Dermis microvascular lymphatic vessel endothelial cell (primary cell): ENCODE measurements at places on chromosomes 11 and 22. TPM values are rescaled to one million over a fixed set of nuclear protein-coding genes. Genes with fewer than 3 reads are reported as not detected.

Gene PDE3B
- 0.13 and 0.51 TPM in 2 replicates for total RNA-seq

Gene IGLL1
- total RNA-seq: not detected in 2 replicates

Gene P4HA3
- 48.3 and 77.2 TPM in 2 replicates for total RNA-seq

Gene IGF2
- total RNA-seq: 1.9 and 22.0 TPM in 2 replicates

Gene OR52E8
- total RNA-seq: not detected in 2 replicates

Gene ADORA2A
- 2.7 and 3.0 TPM in 2 replicates for total RNA-seq

Gene OR2AG1
- not detected in 2 replicates for total RNA-seq

Gene SEC14L6
- total RNA-seq: under 0.01 and 0.13 TPM in 2 replicates

- DNase-seq: no peak
Measured at GRCh38 chr11:70655816-70656215, 257.5 kb downstream of the CTTN start.

DNA sequence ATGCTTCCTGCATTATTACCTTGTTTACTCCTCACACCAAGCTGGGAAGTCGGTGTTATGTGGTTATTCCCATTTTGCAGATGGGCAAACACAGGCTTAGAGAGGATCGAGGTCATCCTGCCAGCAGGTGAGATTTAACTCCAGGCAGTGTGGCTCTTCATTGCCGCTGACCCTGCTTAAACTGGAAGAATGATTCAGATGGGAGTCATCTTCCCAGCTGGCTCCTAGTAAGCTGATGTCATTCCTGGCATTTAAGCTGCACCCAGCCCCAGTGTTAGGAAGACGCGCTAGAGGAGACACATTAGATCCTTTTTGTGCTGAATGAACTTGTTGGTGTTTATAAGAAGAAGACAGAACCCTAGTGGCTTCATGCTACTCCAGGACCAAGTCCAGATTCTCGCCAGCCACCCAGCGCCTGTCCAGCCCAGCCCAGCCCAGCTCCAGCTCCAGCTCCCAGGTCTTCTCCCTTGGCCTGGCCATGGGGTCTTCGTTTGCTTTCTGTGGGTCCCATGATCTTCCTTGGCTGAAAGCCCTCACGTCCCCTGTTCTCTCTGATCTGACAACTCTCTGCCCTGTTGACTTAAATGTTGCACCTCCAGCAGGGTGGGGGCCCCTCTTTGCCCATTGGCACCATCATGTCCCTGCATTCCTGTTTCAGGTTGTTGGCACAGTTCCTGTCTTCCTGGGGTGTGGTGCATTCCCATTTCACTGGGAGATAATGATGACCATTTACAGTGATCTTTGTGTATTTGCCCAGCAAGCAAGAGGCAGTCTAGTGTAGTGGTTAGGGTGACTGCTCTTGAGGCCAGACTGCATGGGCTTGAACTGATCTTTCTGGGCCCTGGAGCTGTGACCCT, 13.6 kb downstream of the PARVB start:
- peak; percentile 93 for DNase-seq

DNA sequence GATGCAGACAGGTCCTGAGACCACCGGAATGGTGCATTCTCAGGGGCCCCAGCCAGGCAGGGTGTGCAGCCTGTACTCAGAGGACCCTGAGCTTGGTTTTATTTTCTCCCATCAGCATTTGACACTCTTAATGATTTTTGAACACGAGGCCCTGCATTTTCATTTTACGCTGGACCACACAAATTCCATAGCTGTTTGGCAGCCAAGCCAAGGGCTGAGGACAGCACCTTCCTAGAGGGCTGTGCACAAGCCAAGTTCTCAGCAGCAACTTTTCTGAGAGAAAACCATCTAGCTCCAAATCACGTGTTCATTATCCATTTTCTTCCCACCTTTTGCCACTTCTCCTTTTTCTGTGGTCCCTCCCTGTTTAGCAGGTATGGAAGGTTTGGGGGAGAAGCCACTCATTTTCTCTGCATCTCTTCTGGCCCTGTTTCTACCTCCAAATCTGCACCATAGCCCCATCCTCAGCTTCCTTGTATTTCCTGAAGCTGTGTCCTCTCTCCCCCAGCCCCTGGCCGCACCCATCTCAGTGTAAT, 60.4 kb downstream of the TRAF6 start:
- DNase-seq: no peak

DNA sequence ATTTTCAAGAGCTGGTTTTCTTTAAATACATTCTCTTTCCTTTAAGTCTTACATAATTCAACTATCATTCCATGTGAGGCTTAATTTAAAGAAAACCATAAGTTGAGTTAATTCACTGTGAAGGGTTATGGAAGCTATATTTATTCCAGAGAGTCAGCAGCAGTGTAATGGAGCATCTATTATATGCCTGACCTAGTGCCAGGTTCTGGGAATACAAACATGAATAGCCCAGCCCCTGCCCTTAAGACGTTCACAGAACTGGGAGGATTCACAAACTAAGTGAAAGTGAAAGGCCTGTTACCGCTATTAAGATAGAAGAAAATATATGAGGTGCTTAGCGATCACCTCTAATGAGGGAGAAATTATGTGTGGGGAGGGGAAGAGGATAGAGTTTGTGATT, 408.9 kb upstream of the CCDC90B start:
- no peak for DNase-seq

DNA sequence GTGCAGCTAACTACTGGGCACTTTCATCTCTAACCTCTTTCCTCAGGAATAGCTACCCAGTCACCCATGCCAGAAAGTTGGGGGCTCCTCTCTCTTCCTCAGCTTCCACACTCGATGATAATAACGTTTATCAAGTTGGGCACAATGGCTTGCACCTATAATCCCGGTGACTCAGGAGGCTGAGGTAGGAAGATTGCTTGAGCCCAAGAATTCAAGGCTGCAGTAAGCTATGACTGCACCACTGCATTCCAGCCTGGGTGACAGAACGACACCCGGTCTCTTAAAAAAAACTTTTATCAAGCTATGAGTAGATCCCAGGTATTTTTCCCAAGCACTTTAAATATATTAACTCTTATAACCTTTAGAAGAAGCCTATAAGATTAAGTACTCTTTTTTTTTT, 2.0 kb downstream of the SF3A1 start:
- DNase-seq: no peak

DNA sequence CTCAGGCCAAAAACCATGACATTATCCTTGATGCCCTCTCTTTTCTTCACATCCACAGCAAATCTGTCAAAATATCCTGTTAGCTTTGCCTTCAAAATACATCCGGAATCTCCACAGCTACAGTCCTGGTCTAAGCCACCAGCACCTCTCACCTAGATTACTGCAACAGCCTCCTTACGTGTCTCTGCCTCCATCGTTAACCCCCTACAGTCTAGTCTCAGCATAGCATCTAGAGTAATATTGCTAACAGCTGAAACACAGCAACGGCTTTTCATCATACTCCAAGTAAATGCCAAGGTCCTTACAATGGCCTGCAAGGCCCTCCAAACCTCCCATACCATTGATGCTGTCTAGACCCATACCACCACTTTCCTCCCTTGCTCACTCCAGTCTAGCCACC, 4.4 kb downstream of the TSG101 start:
- no peak for DNase-seq

GRCh38 chr11:113647108-113647507, 59.0 kb downstream of the TMPRSS5 start:
- DNase-seq: no peak

- DNase-seq: no peak
Measured at GRCh38 chr11:72724021-72724551, 28.1 kb downstream of the ARAP1 start.

DNA sequence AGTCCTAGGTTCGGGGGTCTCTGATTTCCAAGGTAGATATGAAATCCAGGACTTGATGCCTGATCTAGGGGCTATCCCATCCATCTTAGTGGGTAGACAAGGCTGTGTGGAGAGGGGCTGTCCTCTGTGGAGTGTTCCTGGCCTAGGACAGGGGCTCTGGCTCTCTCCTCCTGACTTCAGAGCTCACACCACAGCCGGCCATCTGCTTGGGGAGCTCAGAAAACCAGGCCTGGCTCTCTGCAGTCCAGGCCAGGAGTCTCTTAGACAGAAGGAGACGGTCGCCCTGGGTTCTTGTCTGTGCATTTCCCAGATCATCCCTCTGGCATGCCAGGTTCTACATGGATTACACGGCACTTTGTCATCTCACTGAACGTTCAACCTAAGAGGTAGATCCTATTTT, 17.9 kb downstream of the TUB start:
- DNase-seq: no peak

- no peak for DNase-seq
Measured at GRCh38 chr11:44917741-44918140, 32.9 kb downstream of the TP53I11 start.

- DNase-seq: no peak
Measured at GRCh38 chr11:64719406-64719805, 3.6 kb downstream of the NRXN2 start.

DNA sequence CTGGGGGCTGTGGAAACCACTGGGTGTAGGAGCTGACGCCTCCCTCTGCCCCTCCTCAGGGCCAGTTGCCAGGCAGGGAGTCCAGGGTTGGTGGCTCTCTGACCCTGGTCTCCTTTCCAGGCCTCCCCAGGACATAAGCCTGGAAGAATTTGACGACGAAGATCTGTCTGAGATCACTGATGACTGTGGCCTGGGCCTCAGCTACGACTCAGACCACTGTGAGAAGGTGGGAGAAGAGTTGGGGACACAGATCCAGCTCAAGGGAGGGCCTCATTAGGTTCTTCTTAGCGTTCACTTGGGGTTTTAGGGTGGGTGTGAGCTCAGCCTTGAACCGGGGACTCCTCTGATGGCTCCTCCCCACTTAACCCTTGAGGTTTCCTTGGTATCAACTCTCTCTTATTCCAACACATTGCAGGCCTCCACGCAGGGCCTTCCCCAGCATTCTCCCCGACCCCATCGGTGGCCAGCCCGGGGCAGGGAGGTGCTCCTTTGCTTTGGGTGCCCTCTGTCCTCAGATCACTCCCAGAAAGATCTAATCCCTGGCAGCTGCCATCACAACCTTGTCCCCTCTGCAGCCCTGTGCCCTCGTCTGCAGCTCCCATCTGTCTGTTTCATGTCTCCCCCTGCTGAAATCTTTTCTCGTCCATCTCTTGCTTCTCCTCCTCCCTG, 1.2 kb downstream of the MAPK8IP2 start:
- no peak for DNase-seq

GRCh38 chr22:40739721-40740120, 60.4 kb downstream of the MCHR1 start:
- DNase-seq: peak; percentile 43

DNA sequence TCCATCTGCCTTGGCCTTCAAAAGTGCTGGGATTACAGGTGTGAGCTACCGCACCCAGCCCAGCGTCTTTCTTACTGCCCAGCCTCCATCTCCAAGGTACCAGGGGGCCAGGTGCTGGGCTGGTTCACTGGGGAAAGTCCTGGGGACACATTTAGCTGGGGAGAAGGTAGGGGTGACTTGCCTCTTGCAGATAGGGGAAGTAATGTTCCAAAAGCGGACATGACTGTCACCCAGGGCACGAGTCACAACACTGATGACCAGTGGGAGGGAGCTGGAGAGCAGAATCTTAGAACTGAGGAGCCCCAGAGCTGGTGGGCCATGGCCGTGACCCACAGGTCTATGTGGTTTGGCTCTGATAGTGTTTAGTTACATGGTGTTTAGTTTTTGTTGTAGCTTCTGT, 2.4 kb upstream of the SLC15A3 start:
- no peak for DNase-seq

- no peak for DNase-seq
Measured at GRCh38 chr11:65865550-65866172, 5.4 kb downstream of the MUS81 start.

DNA sequence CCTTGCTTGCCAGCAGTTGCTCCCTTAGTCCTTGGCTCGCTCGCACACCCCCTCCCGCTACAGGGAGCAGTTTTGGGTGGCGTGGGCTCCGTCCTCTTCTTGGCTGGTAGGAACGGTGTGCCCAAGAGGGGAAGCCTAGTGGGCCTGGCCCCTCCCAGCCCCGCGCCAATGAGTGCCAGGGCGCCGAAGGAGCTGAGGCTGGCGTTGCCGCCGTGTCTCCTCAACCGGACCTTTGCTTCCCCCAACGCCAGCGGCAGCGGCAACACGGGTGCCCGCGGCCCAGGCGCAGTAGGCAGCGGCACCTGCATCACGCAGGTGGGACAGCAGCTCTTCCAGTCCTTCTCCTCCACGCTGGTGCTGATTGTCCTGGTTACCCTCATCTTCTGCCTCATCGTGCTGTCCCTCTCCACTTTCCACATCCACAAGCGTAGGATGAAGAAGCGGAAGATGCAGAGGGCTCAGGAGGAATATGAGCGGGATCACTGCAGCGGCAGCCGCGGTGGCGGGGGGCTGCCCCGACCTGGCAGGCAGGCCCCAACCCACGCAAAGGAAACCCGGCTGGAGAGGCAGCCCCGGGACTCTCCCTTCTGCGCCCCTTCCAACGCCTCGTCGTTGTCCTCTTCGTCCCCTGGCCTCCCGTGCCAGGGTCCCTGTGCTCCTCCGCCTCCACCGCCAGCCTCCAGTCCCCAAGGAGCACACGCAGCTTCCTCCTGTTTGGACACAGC, 1.6 kb downstream of the C11orf87 start:
- DNase-seq: no peak

- peak; percentile 73 for DNase-seq
Measured at GRCh38 chr11:90204832-90205646, 17.8 kb downstream of the CHORDC1 start.

DNA sequence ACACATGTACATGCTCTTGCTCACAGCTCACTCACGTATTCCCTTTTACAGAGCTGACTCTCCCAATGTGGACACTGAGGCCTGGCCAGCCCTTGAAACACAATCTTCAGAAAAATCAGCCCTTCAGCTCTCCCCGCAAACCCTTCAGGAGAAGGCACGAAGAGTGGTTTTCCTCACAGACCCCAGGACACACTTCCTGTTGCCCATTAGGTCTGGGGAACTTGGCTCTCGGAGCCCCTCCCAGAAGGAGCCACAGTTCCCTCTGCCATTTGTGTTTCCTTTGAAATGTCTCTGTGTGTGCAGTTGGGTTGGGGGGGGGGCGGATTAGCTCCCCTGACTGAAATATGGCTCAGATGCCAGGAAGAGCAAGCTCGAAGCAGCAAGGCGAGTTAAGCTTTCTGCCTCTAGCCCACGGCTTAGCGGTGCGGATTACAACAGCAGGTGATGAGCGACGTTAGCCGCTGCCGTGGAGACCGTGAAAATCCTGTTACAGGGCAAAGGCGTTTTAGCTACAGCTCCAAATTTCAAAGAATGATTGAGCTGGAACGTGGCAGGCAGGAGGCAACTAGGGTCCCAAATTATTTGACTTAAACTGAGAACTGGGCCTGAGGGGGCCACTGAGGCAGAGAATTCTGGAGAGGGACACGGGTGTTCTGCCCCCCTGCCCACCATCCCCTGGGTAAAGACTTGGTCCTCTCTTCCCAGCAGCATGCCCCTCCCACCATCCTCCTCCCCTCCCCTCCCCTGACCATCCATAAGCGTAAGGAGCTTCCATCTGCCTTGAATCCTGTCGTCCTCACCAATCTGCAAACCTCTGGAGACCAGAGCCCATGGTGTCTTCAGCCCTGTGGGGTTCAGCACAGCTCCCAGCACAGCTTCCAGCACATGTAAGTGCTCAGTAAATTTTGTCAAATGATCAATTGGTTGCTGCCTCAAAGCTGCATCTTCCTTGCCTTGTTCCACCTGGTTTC, 598.6 kb downstream of the BUD13 start:
- no peak for DNase-seq

DNA sequence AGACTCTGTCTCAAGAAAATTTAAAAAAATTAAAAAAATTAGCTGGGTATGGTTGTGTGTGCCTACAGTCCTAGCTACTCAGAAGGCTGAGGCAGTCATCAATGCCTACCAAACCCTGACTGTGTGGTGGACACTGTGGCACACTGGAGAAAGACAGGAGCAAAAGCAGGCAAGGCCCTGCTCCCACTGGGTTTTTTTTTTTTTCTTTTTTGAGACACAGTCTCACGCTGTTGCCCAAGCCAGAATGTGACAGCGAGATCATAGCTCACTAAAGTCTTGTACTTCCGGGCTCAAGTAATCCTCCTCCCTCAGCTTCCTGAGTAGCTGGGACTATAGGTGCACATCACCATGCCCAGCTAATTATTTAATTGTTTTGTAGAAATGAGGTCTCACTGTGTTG, 4.6 kb downstream of the NEFH start:
- DNase-seq: no peak
